ENCODE measurements at places on chromosomes 1 and 21.

- peak; percentile 79 for DNase-seq
Measured at GRCh38 chr1:228185641-228185965, 20.0 kb downstream of the IBA57 start.

DNA sequence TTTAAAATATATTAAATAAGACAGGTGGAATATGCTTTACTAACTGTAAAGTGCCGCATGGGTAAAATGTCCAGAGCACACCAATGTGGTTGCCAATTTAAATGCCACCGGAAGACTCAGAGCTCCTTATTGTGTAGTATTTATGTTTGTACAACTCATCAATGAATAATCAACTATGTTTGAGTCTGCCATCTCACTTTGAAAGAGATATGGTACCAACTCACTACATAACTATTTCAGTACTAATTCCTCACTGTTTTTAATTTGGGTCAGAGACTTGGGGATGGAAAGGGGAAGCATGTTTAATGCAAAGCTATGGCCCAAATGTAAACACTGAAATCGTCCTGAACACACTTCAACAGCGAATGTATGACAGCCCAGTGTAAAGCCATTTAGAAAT lies 144.8 kb downstream of the NR5A2 start:
- DNase-seq: no peak

DNA sequence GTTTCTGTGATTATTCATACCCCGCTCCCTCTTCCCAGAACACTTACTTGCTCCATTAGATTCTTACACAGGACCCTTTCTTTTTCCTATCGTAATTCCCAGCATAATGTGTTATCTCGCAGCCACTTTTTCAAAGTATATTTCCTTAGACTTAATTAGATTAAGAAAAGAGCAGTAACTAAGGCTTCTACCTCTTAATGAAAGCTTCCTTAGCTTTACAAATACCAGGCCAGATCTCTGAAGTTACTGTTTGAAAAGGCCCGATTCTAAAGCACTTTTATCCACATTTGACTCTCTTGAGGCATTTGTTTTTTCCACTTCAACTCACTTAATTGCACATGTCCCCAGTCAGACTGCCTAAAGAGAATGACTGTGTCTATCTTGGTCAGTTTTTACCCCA lies 1264.3 kb upstream of the ADGRL2 start:
- no peak for DNase-seq

DNA sequence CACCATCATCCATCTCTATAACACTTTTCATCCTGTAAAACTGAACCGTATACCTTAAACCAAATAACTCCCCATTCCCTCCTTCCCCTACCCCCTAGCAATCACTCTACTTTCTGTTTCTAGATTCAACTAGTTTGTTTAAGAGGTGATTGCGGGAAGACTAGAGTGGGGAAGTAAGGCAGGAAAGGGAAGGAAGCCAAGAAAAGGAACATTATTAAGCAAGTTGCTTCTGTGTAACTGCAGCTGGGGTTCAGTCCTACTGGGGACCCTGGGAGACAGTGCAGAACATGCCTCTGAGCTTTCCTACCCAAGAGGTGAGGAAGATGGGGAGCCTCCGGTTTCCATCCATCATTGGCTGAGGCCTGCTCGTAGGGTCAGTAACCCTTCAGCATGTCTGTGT lies 28.9 kb upstream of the H3-3A start:
- no peak for DNase-seq

DNA sequence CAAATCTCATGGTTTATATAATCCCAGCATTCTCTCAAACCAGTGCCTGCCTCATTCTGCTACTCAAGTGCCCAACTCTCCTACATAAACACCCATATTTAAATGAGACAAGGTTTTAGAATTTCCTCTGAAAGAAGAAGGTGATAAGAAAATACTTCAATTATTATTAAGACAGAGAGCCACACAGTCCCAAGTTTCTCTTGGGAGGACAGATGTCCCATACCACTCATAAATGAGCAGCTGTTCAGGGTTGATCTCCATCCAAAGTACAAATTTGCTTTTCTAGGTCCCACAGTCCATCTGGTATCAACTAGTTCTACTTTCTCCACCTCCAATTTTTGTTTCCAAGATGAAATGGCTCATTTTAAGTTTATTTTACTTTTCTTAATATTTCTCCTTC lies 11.3 kb downstream of the DCAF8 start:
- no peak for DNase-seq

GRCh38 chr1:60101516-60101915 lies 27.9 kb upstream of the C1orf87 start:
- DNase-seq: no peak

DNA sequence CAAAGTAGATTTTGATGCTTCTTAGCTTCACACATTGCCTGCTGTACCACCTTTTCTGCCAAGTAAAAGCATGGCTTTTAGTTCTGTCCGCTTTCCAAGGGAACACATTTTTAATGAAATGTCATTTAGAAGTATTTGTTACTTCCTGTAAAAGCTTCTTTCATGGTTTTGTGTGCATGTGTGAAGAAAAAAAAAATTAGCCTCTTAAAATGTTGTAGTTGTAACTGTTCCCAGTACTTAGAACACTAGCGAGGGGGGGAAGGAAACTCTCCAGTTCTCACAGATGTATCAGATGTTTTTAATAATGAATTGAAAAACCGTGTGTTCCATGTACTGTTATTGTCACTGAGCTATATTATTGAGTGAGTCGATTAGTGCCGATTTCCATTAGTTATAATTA lies 568.3 kb upstream of the ADGRL2 start:
- DNase-seq: no peak

DNA sequence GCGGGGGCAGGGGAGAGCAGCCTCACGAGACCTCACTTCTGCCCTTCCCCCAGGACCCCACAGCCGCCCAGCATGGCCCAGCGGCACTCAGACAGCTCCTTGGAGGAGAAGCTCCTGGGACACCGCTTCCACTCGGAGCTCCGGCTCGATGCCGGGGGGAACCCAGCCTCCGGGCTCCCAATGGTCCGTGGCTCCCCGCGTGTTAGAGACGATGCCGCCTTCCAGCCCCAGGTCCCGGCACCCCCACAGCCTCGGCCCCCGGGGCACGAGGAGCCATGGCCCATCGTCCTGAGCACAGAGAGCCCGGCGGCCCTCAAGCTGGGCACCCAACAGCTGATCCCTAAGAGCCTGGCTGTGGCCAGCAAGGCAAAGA lies 8.5 kb downstream of the ARHGEF16 start:
- DNase-seq: no peak

- no peak for DNase-seq
Measured at GRCh38 chr1:150410582-150411101, 46.7 kb downstream of the RPRD2 start.

GRCh38 chr1:7401814-7402547 lies 369.1 kb upstream of the VAMP3 start:
- peak; percentile 98 for DNase-seq

DNA sequence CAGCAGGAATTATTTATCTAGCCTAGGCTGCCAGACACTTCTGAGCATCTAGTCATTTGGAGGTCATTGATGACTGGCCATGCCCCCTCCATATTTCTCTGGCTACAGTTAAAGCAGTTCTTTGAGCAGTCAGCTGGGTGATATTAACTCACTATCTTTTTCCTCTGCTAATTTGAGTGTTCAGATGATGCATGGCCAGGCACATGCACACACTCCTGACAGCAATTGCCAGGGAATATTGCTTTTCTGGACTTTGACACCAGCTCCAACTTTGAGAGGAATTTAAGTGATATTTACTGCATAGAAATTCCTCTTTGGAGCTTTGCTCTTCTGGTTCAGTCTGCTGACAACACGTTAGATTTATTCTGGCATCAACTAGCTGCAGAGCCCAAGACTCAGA lies 52.6 kb downstream of the CD247 start:
- DNase-seq: no peak

- DNase-seq: no peak
Measured at GRCh38 chr1:35431173-35431599, 126.0 kb downstream of the KIAA0319L start.

GRCh38 chr1:23362218-23362713 lies 7.4 kb downstream of the ZNF436 start:
- DNase-seq: no peak

- no peak for DNase-seq
Measured at GRCh38 chr21:44072111-44072510, 35.1 kb upstream of the PWP2 start.

DNA sequence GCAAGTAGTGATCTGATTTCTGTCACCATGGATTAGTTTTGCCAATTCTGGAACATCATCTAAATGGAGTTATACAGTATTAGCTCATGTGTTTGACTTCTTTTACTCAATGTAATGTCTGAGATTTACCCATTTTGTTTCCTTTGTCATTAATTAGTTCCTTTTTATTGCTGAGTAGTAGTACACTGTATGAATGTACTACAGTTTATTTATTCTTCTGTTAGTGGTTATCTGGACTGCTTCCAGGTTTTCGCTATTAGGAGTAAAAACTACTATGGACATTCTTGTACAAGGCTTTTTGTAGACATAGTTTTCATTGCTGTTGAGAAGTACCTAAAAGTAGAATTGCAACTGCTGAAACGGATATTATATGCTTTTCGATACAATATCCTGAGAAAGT lies 14.1 kb downstream of the SUCO start:
- DNase-seq: no peak

DNA sequence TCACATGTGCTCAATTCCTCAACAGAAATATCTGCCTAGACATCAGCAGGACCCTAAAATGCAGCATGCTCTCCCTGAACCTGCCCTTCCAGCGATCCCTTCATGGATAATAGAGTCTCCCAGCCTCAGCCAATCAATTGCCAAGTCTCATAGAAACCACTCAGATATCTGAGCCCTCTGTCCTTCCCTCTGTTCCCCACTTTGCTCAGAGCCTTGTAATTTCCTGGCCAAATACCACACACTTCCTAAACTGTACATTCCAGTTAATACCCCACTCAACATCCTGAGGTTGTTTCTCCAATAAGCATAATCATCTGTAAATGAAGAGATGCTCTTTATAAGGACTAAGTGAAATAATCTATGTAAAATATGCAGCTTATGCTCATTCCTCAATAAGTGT lies 59.3 kb upstream of the PTGFRN start:
- DNase-seq: no peak

DNA sequence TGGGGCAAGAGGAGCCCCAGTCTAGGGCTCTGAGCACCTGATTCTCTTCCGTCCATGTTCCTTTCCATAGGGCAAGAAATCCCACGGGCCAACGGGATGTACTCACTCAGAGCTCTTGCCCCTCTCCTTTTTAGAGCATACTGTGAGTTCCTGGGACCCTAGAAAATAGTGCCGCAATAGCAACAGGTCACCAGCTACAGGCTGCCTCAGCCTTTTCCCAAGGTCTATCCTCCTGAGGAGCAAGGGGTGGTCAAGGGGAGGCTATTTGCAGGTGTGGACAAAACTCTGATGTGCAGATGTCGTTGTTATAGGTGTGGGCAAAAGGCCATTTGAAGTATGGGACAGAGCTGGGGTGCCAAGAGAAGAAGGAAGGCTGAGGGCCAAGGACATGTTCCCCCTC lies 1.6 kb upstream of the QSOX1 start:
- DNase-seq: no peak

GRCh38 chr1:112626887-112627286 lies 7.3 kb downstream of the CAPZA1 start:
- DNase-seq: no peak

- DNase-seq: no peak
Measured at GRCh38 chr1:12475947-12476346, 142.1 kb downstream of the DHRS3 start.

- DNase-seq: no peak
Measured at GRCh38 chr1:4048076-4048475, 148.0 kb upstream of the C1orf174 start.

GRCh38 chr1:228734881-228735801 lies at the start of gene RHOU:
Gene RHOU, plus strand, starts transcription at chr1:228735479. Its CDS starts 264 bp downstream, at chr1:228735743.
- peak; percentile 64 for DNase-seq

GRCh38 chr1:35460796-35461195 lies 96.4 kb downstream of the KIAA0319L start:
- no peak for DNase-seq

DNA sequence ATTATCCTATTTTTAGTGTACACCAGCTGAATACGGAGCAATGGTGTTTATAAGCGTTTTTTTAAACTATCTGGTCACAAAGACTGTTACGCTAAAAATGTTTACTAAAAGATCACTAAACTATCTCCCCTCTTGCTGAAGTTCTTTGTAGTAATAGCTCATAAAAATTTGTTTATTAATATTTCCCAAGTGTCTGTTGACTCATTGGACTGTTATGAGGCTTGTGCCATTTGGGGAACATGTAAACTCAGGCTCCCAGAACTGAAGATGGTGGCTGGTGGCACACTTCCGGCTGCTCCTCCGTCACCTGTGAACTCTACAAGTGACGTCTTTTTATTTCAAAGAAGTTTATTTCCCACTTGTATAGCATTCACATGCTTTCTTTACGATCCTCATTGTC lies 46.3 kb downstream of the AIDA start:
- no peak for DNase-seq

GRCh38 chr1:221527886-221528624 lies 213.8 kb downstream of the DUSP10 start:
- no peak for DNase-seq

DNA sequence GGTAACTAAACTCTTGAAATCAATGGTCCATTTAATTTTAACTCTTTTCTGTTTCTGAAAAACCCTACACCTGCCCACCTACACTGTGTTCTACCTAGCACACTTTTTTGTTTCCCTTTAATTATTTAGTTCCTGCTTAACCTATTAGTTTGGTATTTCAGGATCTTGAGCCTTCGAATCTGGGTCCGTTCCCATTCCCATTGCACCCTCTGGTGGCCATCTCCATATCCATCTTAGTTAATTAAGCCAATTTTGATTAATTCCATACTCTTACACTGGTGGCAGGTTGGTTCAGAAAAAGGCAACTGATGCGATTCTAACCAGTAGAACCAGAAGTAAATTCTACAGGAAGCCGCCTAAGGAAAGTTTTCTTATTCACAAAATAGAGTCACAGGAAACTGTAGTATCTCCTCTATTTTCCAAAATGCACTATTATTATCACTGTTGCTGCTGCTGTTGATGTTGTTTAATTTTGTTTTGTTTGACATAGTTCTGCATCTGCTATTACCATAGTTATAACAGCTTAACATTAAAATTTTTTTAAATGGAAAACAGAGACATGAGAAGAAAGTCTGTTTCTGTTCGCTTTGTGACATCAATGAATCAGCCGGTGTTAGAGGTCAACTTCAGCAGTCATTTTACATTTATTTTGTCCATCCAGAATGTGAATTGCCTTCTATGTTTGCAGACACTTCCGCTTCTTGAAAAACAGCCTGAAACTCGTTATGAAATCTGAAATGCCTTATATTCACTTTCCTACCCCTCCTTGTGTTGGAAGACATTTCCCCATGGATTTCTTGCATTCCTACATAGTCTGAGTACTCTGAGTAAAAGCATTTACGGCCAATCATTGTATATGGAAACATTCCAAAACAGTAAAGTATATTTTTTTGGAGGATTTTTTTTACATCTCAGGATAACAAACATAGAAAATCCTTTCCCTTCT lies 115.5 kb upstream of the NCAM2 start:
- peak; percentile 64 for DNase-seq

GRCh38 chr1:7568901-7569524 lies 202.1 kb upstream of the VAMP3 start:
- DNase-seq: no peak

DNA sequence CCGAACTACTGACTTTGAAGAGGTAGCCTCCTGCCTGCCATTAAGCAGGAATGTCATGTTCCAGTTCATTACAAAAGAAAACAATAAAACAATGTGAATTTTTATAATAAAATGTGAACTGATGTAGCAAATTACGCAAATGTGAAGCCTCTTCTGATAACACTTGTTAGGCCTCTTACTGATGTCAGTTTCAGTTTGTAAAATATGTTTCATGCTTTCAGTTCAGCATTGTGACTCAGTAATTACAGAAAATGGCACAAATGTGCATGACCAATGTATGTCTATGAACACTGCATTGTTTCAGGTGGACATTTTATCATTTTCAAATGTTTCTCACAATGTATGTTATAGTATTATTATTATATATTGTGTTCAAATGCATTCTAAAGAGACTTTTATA lies 159.8 kb upstream of the SGIP1 start:
- no peak for DNase-seq

All from mesendoderm (in vitro differentiated cells).